ENCODE measurements at places on chromosomes 13 and 19. TPM values are rescaled to one million over a fixed set of nuclear protein-coding genes. Genes with fewer than 3 reads are reported as not detected.

Gene BTBD2
- total RNA-seq, result 80.5 TPM

Gene USHBP1
- 54.2 TPM for total RNA-seq

DNA sequence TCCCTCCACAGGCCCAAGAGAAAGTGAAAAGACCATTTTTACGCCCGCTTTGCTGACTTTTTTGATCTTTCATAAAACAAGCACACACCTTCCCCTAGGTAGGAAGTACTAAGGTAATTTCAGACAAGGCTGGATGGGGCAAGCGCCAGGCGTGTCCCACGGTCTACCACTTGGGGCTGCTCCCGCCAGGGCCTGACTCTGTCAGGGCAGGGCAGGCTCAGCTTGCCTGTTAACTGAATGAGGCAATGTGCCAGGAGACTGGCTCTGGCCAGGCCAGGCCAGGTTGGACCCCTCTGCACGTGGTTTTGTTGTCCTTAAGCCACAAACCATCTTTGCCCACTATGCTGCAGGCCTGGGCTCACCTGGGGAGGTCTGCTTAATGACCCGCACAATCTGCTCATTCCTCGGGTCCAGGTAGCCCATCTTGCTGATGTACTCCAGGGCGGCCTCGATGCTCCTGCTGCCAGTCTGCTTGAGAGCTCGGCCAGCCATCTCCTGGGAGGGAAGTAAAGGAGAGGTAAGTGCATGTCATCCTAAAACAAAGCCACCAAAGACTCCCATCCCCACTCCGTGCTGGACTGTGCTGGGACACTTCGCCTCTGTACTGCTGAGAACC lies 70.4 kb downstream of the LATS2 start:
- DNase-seq, result no peak

- DNase-seq, result no peak
Measured at GRCh38 chr19:55254625-55254977, 4.2 kb downstream of the PPP6R1 start.

DNA sequence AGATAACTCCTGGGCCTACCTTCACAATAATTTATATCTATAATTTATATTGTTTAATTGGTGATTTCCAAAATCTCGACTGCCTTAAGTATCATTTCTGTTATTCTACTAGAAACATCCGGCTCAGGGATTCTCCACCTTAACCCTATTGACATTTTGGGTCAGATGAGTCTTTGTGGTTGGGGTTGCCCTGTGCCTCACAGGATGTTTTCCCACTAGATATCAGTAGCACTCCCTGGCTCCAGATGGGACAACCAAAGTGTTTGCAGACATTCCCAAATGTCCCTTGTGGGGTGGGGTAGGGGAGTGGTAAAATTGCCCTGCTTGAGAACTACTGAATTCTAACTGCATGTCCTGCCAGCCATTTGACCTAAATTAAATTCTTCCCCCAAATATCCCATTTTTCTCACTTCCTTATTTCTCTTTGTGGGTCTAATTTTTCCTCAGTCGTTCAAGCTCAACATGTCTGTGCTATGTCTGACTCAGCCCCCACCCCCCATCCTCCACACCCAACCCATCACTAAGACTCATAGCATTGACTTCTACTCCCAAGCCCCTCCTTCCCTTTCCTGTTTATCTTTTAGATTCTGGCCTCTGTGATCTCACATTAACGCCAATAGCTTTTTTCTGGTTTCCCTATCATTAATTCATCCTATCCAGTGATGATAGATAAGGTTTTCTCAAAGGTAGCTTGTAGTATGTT lies 545.1 kb downstream of the EFNB2 start:
- DNase-seq, result no peak
